Astrocyte (in vitro differentiated cells and primary cell): ENCODE measurements at places on chromosomes 16 and 17.
A peak's percentile ranks its signal among the peaks of the same experiment; 100 is the strongest.

DNA sequence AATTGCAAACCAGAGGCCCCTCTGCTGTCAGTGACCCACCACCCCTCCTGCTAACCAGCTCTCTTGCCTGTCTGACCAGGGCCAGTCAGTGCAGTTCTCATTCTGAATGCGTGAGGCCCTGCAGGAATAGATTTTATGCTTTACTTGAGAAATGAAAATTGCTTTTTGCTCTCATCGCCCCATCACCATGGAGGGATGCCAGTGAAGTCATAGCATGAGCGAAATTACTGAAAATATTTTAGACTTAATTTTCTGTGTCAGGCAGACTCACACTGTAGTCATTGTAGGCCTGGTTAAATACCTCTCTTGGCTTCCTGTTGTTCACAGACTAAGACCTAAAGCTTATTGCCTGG, 490.5 kb upstream of the CDH5 start:
- peak; percentile 14 for DNase-seq

- no peak for DNase-seq
These were observed 203.6 kb upstream of the CIBAR2 start for GRCh38 chr16:85315866-85316265.

DNA sequence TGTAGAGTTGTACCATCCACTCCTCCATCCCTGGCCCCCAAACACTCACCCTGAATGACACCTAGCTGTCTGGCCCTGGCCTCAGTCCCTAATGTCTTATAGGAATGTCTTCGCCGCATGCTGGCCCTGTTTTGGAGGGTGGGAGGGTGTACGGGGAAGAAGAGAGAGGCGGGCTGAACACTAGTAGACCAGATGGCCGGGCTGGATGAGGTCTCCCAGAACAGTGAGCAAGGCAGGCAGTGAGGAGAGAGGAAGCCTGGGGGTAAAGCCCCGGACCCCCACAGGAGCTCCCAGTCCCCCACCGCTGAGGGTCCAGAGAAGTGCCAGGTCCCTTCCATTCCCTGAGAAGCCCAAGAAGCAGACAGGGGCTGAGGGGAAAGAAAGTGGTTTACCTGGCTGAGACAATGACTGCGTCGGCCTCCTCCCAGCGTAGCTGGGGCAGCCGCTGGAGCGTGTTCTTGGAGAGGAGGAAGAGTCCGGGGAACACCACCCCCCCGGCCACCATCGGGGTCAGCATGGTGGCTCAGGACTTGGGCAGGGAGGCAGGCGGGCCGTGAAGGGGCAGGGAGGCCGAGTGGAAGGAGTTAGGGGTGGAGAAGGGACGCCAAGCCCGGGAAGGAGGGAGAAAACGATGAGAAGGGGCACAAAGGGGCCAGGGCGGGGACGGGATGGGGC, 923 bp downstream of the TLCD3B start:
- DNase-seq, result no peak

GRCh38 chr17:59487161-59487873, 78.1 kb upstream of the DHX40 start:
- no peak for DNase-seq

DNA sequence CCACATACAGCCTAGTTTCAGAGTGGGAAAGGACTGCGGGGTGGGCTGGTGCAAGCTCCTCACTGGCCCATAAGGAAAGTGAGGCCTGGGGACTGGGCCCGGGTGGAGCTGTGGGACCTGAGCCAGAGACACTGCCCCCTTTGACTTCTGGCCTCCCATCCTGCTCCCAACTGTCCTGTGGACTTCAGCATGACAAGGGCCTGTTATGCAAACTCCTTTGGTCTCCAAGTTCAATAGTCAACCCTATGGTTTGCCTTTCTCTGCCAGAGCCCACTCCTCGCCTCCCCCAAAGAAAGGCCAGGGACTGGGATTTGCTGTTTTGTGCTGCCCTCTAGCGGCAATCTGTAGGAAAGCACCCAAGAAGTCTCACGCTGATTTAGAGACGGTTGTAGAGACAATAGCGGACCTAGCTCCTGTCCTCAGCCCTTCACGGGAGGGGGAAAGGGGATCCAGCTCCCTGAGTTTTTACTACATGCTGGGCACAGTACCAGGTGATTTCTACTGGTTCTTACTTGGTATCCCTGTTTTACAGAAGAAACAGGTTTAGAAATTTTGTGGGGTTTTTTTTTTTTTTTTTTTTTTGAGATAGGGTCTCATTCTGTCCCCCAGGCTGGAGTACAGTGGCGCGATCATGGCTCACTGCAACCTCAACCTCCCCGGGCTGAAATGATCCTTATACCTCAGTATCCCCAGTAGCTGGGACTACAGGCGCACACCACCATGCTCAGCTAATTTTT, 1.2 kb upstream of the TLCD3B start:
- DNase-seq, result peak; percentile 17

- no peak for DNase-seq
These were observed 25.1 kb downstream of the TMEM98 start for GRCh38 chr17:32953045-32953444.

DNA sequence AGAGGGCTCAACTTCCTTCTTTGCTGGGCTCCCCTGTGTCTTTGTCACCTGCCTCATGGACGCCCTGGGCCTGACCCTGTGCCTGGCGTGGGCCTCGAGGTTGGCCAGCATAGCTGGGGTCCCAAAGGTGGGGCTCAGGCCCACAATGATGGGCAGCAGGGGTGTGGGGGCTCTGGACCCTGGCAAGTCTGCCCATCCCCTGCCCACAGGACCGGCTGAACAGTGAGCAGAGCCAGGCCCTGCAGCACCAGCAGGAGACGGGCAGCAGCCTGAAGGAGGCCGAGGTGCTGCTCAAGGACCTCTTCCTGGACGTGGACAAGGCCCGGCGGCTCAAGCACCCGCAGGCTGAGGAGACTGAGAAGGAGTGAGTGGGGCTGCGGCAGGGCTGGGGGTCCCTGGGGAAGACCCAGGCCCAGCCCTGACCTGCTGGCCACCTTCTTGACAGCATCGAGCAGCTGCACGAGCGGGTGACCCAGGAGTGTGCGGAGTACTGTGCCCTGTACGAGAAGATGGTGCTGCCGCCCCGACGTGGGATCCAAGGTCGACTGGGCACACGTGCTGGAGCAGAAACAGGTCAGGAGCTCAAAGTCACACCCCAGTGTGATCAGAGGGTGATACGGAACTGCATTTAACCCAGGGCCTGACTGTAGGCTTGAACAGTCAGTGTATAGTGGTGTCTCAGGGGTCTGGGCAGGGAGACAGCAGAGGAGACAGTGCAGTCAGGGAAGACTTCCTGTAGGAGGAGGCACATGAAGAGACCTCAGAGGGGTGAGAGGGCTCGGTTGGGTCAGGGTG, 3.8 kb downstream of the EVPLL start:
- DNase-seq, result no peak

DNA sequence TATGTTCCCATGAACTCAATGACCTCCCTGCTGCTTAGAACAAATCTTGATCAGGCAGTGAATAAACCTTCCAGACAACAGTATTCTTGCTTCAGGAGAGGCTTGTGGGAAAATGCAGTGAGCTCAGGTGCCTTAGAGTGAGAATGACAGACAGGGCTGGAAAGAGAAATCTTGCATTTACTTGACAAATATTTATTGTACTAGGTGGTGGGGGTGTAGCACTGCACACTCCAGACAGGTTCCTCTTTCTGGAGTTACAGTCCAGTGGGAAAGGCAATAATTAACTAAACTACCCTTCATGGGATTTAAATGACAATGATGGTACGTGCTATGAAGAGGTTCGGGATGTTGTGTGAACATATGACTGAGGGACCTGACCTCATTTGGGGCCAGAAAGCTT, 182.9 kb downstream of the SHISA9 start:
- DNase-seq, result no peak

- DNase-seq, result no peak
These were observed 19.6 kb upstream of the PMFBP1 start for GRCh38 chr16:72191551-72191950.

GRCh38 chr17:36188891-36189306, 7.7 kb downstream of the CCL3L1 start:
- no peak for DNase-seq

DNA sequence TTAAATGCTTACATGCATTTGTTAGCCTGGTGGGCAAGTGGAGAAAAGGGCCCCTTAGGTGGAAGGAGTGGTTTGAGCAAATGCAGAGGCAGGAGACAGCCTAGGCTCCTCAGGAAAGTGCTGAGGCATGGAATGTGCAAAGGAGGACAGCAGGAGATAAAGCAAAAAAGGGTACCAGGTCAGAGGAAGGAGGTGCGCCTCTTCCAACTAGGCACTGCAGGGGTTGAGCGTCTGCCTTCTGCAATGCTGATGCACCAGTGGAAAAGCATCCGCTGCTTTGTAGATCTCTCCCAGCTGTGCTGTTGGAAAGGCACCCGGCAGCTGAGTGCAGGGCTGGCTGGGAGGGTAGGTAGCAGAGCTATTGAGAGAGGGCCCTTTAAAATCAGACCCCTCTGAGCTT, 287.0 kb upstream of the XYLT1 start:
- no peak for DNase-seq

GRCh38 chr17:30396612-30397011, 17.9 kb downstream of the CPD start:
- no peak for DNase-seq

GRCh38 chr16:65884018-65884417, 482.5 kb upstream of the CDH5 start:
- DNase-seq, result peak; percentile 26

- DNase-seq, result peak; percentile 36
These were observed 526 bp downstream of the CBFB start for GRCh38 chr16:67029254-67030096.

- peak; percentile 69 for DNase-seq
These were observed 9.1 kb upstream of the THAP11 start for GRCh38 chr16:67833030-67833414.

- DNase-seq, result no peak
These were observed 6.7 kb downstream of the SYNGR2 start for GRCh38 chr17:78174870-78175642.

DNA sequence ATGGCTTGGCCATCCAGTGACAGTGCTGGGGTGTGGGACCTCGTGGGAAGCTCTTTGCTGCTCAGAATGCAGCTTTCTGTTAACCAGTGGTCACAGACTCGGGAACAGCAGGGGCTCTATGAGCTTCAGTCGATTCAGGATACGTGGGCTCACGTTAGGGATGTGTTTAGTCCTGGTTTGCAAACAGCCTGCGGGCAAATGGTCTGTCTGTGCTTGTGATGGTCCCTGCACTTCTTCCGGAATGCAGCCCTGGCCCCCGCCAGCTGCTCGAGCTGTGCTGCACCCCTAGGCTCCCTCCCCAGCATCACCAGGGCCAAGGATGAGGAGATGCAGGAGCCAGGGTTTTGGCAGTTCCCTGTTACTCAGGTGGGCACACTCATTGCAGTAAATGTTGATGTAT, 172.8 kb upstream of the CHMP6 start:
- DNase-seq, result no peak

- no peak for DNase-seq
These were observed 158.5 kb upstream of the SHISA6 start for GRCh38 chr17:11082559-11082958.

- DNase-seq, result no peak
These were observed at the start of gene C1QTNF8 for GRCh38 chr16:1096169-1097082. TSS of gene C1QTNF8 (minus strand) at chr16:1096244. CDS start at chr16:1094922, 1,322 bp downstream.

GRCh38 chr17:62032480-62032879, 32.6 kb downstream of the MED13 start:
- no peak for DNase-seq

DNA sequence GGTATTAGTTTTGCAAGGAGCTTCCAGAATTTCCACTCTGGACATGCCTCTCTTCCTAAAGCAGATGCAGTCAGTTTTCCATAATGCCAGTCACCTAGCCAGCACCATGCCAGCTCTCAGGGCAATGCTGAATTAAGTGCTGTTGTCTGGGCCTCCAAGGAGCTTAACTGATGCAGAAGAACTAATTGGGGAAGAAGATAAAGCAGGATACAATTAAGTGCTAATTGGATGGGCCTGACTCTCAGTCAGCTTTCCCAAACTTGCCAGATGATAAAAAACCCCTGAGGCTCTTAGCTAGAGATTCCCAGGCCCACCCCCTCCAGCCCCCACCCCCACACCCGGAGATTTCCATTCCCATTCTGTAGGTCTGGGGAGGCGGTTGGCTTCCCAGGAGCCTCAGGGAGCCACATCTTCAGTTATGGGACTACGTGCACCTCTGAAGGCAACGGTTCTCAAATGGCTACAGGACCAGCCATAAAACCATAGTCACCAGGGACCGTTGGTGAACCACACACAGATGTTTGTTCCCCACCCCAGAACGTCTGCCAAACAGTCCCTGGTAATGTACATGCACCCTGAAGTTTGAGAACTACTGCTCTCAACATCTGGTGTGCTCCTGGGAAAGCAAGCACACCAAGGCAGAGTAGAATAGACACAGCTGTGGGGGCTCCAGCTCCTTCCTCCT, 499.1 kb upstream of the CDH5 start:
- DNase-seq, result no peak

- DNase-seq, result no peak
These were observed 52.9 kb downstream of the SEC14L1 start for GRCh38 chr17:77193653-77194052.

GRCh38 chr16:80656711-80657150, 115.9 kb downstream of the DYNLRB2 start:
- DNase-seq, result no peak

- DNase-seq, result peak; percentile 26
These were observed 2.2 kb upstream of the PLEKHH3 start for GRCh38 chr17:42678951-42679491.

- no peak for DNase-seq
These were observed 119.6 kb upstream of the CNTNAP4 start for GRCh38 chr16:76157629-76158028.

DNA sequence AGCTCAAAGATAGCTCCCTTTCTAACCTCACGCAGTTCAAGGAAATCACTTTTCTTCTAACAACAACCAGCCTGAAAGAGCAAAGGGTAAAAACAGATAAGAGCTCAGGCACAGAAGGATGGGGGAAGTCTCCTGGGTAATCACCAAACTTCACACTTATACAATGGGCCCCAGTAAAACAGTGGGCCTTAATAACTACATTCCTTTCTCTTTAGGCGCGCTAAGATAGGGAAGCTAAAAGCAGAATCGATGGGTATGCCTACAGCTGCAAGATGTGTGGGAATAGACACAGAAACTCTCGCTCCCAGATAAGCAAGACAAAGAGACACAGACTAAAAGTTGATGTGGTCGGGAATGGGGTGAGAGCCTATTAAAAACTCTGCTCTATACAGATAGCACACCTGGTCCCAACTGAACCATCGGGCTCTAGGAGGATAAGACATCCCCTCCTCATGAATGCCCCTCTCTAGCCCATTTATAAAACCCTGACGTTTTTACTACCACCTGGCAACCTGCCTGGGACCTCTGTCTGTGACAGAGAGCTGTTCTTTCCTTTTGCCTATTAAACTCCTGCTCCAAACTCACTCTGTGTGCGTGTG, 826 bp downstream of the LYZL6 start:
- DNase-seq, result no peak

- no peak for DNase-seq
These were observed 149.8 kb upstream of the RPL38 start for GRCh38 chr17:74053712-74054078.

GRCh38 chr17:79698146-79698846, 32.4 kb upstream of the ENPP7 start:
- no peak for DNase-seq

- no peak for DNase-seq
These were observed 628 bp downstream of the GABARAPL2 start for GRCh38 chr16:75566758-75567255.
